ENCODE measurements at places on chromosomes 4 and X.

- DNase-seq = no peak
These were observed 27.6 kb upstream of the CFAP299 start for GRCh38 chr4:80307774-80308465.

GRCh38 chr4:89482926-89483595, 175.5 kb upstream of the GPRIN3 start:
- DNase-seq = no peak

DNA sequence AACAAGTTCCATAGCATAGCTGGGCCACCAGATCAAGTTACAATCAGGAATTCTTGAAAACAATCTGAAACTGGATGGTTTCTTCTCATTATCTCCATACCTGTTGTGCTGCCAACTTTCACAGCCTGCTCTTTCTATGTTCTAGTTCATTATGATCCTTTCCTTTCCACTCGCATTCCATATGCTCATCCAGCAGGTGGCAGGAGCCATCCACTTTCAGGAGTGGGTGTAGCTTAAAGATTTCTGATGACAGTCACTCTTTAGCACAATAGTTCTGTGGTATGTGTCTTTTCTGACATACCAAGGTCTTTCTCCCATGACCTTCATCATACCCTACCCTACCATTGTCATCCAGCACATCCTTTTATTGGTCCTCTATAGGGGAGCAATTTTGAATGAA, 46.4 kb downstream of the PAGE2 start:
- DNase-seq = no peak

DNA sequence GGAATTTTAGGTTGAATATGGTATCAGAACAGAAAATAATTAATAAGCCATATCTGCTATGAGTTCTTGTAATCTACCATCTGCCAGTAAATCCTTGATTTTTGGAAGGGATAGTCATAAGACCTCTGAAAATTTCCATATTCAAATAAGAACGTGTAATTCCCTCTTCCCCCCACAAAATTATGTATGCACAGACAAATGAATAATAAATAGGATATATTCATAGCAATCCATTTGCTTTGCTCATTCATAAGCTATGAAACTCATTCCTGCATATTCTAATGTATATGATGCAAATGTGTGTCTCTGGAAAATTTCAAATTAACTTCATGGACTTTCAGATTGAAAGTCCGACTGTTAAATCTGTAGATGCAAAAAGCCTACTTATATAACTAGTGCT, 833.1 kb upstream of the GRID2 start:
- DNase-seq = no peak

- DNase-seq = no peak
These were observed 591.4 kb upstream of the PCDH10 start for GRCh38 chr4:132557660-132558059.

GRCh38 chr4:29908276-29908675, 811.9 kb upstream of the PCDH7 start:
- no peak for DNase-seq

DNA sequence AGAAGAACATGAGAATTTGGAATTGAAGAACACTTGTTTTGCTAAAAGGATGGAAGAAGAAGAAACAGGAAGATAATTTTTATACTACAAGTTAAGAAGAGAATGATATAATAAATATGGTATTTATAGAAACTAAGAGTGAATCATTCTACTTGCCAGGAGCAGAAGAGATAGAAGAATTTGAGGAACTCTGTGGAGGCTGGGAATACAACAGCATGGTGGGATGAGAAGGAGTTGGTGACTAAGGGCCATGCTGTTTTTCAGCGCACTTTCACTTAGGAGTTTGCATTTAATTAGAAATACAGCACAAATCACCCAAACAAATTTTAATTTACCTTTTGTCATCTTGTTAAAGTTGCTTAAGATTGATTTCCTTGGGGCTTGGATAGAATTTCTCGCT, 20.5 kb downstream of the HADH start:
- DNase-seq = no peak

- DNase-seq = no peak
These were observed 41.4 kb upstream of the IL9R start for GRCh38 chrX:155956099-155956498.

Measured in T-helper 17 cell (primary cell).